Stimulated activated effector memory CD8-positive, alpha-beta T cell treated with anti-CD3 and anti-CD28 coated beads, Interleukin-12 subunit alpha, Interleukin-12 subunit beta, amount 100 ng/mL, for 72 hours (primary cell): ENCODE measurements at places on chromosomes 6 and 20.

DNA sequence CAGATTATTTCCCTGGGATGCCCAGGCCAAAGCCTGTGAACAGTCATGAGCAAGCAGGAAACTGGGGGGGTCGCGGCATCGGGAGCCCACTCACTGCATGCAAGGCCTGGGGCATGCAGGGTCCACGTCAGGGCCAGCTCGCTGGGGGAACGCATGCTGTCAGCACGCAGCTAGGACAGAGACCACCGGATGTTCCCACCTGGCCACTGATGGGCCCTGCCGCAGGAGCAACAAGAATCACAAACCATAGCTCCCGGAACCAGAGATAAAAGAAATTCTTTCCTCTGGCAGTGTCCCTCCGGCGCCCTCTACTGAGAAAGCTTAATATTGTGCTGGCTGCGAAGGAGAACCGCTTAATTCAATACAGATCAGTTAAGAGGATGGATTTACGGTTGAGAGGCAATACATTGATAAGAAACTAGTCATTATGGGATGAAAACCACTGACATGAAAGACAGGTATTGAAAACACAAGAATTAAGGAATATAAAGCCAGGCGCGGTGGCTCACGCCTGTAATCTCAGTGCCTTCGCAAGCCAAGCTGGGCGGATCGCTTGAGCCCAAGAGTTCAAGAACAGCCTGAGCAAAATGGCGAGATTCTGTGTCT lies 32.6 kb downstream of the C6orf15 start:
- DNase-seq: peak; percentile 57

DNA sequence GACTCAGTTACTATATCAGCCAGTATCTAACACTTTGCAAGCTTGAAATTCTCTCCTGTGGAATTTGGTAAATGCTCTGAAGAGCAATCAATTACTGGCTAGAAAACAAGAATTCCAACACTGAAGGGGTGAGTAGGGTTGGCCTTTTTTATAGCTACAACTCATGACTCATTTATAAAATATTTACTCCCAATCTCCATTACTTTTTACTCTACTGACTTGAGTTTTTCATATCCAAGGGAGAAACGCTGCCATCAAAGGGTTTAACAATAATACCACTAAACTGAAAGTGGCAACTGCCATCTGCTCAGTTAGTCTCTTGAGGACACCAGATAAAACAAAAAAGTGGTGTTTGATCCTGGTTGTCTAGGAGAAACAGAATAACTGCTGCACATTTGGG lies 203.1 kb downstream of the UBE3D start:
- no peak for DNase-seq

GRCh38 chr6:2552526-2553154 lies 198.1 kb downstream of the MYLK4 start:
- no peak for DNase-seq

DNA sequence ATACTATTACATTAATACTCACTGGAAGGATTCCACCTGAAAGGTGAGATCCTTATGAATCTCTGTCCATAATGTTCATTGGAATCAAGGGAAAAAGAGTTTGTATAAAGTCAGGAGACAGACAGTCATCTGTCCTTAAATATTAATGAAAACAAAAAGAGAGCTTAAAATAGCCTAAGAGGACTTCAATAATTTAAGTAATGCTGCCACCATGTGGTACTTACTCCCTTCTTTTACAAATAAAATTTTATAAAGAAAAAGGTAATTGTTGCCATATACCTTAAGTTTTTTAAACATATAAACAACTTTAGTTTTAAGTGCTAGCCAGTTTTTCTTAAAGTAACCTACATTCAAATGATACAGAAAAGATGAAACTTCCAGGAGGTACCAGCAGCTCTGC lies 5.1 kb downstream of the BLOC1S5 start:
- no peak for DNase-seq

DNA sequence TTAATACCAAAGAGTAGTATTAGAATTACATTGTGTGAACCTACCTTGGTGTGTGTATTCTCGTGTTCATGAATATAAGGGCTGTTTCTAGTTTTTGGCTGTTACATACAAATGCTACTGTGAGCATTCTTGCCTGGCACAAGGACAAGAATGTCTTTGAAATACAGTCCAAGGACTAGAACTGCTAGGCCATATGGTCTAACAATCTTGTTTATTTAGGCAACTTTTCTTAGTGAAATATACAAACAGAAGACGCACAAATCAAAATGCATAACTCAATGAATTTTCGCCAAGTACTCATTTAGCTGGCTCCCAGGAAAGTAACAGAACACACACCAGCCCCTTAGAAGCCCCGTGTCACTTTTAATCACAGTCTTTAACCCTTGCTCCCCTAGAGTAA lies 28.5 kb downstream of the KDM1B start:
- no peak for DNase-seq

DNA sequence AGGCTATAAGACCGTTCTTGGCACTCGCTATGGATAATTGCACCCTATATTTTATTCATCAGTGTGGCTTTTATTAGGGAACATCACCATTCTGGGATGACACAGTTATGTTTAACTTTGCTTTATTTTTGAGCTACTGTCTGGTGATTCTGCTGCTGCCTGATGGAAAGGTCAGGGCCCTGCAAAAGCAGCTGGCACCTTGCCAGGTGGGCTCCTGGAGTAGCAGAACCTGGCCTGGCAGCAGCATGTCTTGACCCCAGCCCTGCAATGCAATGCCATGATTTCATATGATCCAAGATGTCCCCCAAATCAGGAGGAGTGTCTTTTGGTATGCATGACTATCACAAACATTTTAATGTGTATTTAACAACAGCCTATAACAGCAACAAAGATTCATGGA lies 228.4 kb upstream of the RSPO3 start:
- no peak for DNase-seq

- DNase-seq: no peak
Measured at GRCh38 chr6:107493158-107494057, 3.5 kb downstream of the SOBP start.

- DNase-seq: no peak
Measured at GRCh38 chr20:24382331-24382730, 87.1 kb upstream of the SYNDIG1 start.

- no peak for DNase-seq
Measured at GRCh38 chr6:142845143-142845571, 99.8 kb downstream of the HIVEP2 start.

DNA sequence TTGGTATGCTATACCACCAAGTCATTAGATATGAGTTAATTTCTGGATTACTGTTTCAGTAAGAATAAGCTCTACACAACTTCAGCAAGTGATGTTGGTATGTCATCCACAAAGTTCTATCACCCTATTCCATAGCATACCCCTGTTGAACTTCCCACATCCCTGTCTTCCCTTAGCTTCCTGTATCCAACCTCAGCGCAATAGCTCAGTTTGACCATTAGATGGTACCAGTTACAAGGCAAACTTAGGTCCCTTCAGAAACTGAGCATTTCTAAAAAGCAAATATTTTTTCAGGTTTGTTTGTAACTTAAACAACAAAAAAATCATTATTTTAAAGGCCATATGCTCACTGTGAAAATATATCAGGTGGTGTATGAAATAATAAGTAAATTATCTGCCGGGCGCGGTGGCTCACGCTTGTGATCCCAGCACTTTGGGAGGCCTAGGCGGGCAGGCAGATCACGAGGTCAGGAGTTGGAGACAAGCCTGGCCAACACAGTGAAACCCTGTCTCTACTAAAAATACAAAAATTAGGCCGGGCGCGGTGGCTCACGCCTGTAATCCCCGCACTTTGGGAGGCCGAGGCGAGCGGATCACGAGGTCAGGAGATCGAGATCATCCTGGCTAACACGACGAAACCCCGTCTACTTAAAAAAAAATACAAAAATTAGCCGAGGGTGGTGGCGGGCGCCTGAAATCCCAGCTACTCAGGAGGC lies 8.8 kb upstream of the MOG start:
- no peak for DNase-seq
